ENCODE measurements at places on chromosomes 4 and X.

DNA sequence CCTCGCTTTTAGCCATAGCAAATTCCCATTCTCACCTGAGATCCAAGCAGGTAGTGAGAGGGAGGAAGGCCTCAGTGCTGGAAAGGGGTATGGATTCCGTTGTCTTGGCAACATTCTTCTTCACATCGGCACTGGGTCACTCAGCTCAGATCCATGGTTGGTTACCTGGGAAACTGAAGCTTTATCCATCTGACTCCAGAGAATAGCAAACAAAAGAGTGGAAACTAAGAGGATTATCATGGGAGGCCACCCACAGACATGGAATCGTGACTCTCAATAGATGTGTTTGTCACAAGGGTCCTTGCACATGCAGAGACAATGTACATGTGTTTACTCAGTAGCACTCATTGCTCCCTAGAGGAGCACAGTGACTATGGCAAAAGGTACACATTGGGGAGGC is 81.0 kb downstream of the MAGED4 start:
- no peak for DNase-seq

- no peak for DNase-seq
Measured at GRCh38 chrX:38066934-38067333, 60.6 kb downstream of the SYTL5 start.

DNA sequence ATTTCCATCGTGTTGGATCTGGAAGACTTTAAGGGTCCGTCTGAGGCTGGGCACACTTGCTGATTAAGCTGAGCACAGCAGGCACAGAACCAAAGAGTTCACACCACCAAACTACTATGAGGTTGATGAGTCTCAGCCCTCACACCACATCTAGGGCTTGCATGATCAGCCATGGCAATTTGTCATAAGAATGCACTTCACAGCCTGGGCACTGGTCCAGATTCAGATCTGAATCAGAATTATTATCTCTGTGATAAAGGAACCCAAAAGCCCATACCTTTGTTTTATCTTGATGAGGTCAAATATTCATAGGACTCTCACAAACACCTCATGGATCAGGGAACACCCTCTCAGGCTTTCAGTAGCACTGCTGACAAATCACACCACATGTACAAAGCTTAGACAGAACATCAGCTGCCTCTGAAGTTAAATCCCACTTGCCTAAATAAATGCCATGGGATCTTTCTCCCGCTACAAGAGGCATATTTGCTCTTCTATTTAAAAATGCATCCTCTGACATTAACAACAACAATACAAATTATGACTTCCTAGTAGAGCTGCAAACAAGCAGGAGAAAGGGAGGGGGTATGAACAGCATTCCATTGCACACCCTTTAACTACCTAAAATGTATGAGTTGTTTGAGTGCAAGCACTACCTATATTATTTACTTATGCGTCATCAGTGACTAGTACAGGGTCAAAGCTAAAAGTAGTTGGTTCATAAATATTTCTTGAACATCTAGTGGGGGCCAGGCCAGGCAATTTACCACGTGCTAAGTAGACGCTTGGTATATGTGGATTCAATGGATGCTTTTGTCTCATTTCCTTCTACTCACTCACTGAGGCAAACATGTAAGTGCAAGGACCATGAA is 186.3 kb upstream of the FGF13 start:
- DNase-seq: no peak

DNA sequence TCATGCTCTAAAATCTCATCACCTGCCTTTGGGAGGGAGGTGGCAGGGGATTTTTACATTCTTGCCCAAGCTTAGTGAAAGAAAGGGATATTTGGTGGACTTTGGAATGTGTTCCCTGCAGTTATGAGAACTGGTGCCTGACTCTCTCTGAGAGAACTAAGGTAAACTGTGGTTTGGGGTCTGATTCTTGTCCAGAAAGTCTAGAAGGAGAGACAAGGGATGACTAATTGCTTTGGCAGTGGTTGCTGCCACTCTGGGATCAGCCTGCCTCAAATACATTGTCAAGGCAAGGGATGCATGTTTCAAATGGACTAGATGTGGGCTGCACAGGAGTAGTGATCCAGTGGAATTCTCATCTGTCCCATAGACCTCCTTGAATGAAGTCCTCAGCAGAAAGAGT is 115.2 kb downstream of the DDIT4L start:
- no peak for DNase-seq

DNA sequence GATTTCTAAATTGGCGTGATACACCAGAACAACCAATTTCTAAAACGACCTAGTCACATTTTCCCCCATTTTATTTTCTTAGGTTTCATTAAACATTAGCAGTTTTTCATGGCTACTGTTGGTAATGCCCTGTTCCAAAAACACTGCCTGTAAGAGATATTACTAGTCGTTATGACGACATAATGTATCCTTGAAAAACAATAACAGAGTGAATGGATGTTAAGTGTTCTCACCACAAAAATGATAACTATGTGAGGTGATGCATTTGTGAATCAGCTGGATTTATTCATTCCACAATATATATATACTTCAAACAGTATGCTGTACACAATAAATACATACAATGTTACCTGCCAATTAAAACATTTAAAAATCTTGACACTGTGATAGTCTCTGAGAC is 1147.6 kb upstream of the PCDH10 start:
- peak; percentile 5 for DNase-seq

DNA sequence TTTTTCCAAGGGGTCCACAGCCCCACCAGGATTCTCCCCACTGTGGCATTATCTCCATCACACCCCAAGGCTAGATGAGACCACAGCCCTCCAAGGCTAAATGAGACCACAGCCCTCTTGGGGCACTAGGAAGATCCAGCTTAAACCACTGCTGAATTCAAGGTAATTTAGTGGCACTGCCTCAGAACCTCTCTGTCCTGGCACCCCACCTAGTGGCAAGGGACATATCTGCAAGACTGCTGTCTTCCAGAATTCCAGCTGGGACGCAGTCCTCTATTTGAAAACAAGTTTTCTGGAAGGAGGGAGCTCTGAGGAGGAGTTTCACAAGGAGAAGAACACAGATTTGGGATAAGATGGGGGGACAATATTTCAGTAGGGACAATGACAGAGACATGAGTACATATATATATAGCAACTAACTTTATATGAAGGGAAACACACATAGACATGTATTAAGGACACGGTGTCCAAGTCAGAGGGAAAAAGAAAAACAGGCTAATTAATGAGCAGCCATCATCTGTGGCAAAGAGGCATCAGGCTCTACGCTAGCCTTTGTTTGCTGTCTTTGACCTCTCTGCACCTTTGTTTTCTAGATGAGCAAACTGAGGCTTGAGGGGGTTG is 9.3 kb downstream of the CETN2 start:
- peak; percentile 5 for DNase-seq

DNA sequence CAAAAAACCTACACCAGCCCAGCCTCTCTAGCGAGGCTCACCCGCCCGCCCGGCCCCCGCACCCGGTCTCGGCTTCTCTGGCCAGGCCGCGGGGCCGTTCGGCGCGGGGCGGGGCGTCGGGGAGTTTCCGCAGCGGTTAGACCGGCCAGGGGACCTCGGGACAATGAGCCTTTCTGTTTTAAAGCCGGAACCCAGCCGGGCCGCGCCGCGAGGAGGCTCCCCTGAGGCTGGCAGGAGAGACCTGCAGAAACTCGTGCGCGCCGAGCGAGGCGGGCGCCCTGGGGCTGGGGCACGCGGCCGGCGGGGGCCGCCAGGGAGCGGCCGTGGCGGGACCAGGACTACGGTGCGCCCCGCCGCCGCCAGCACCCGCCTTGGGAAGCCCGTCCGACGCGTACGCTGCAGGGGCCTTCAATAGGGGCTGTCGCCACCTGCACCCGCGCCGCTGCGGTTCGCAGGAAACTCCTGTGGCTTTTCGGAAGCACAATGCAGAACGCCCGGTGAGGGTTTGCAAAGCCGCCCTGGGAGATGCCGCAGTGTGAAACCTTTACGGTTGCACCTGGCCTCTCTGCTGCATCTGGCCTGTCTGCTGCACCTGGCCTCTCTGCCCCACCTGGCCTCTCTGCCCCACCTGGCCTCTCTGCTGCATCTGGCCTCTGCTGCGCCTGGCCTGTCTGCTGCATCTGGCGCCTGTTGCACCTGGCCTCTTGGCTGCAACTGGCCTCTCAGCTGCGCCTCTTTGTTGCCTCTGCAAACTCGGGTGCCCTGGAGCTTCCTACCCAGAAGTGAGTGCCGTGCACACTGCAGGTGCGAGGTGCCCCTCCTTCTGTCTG is 63.9 kb downstream of the TRAPPC11 start:
- no peak for DNase-seq

GRCh38 chrX:16511796-16512776 is 137.9 kb upstream of the S100G start:
- DNase-seq: no peak

GRCh38 chr4:151784706-151785105 is 23.9 kb upstream of the GATB start:
- no peak for DNase-seq

Data from SW 1271 (cell line).